ENCODE measurements at places on chromosomes 5 and 9.

GRCh38 chr5:57845025-57845424, 362.4 kb upstream of the ACTBL2 start:
- ATAC-seq = no peak

DNA sequence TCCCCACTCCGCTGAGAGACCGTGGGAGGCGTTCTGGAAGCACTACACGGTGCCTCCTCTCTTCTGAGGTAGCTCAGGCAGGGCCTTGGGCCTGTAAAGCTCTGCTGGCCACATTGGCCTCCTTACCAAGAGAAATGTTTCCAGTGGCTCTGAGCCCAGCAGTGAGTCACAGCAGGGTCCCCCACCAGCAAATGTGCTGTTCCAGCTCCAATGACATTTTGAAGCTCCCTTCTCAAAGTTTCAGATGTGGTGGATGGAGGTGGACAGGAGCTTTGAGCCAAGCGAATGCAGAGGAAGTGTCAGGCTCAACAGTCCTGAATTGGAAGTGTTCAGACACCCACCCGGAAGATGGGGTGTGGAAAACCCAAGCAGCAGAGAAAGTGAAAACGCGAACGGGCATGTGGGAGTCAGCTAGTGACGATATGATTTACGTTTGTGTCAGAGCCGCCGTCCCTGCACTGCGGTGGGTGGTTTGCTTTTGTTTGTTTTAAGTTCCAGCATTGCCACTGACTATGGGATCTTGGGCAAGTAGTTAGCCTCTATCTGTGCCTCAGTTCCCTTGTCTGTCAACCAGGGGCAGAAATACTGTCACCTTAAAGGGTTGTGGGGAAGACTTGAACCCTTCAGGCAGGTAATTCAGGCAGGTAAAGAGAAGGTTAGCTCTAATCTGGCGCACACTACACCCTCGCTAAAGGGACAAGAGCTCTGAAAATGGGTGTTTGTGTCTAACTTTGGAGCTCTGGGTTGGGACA, 38.2 kb downstream of the C5orf15 start:
- no peak for ATAC-seq

DNA sequence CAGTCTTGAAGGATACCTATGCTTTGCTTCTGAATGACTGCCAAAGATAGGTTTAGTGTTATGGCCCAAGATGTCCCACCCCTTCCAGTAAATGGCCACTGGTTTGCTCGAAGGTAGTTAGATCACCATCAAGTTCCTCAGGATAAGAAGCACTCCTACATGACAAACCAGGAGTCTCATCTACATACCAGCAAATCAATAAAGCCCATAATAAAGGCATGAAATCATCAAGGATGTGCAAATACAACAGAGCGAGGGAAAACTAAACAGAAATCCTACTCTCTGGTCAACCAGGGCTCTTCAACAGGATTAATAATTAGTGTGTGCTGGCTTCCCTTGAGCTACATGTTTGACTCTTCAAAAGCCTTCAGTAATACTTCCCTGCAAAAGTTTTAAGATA, 141.0 kb downstream of the LHFPL2 start:
- no peak for ATAC-seq

- no peak for ATAC-seq
Measured at GRCh38 chr9:37339923-37340322, 82.6 kb upstream of the GRHPR start.

DNA sequence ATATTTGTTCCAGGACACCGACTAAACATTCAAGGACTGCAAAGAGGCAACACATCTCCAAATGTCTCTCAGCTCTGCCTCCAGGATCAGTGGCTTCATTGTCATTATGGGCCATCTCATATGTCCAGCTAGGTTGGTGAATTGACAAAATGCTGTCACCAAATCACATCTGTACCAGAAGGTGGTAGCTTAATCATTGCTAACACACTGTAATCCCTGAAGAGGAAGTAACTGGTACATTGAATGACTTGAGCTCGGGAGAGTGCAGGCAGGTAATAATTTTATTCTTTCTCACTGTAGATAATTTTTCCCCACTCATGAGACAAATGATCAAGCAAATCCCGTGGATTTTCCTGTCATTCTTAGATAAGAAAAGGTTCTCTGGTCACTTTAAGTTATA, 169.8 kb downstream of the SEMA6A start:
- no peak for ATAC-seq

GRCh38 chr5:67799732-67800234, 415.8 kb upstream of the PIK3R1 start:
- no peak for ATAC-seq

DNA sequence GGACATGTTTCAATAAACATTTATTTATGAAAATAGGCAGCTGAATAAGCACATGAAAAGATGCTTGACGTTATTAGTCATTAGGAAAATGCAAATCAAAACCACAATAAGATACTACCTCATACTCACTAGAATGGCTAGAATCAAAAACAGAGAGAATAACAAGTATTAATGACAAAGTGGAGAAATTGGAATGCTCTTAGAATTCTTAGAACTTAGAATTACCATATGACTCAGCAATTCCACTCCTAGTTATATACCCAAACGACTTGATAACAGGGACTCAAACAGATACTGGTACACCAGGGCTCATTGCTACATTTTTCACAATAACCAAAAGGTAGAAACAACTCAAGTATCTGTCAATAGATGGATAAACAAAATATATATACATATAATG, 15.1 kb upstream of the TRIM36 start:
- ATAC-seq = no peak

GRCh38 chr9:106693558-106693957, 169.4 kb upstream of the ZNF462 start:
- no peak for ATAC-seq

GRCh38 chr9:111622626-111623025, 8.5 kb upstream of the DNAJC25 start:
- no peak for ATAC-seq

GRCh38 chr5:181170996-181171395, 23.6 kb downstream of the OR2V2 start:
- no peak for ATAC-seq

DNA sequence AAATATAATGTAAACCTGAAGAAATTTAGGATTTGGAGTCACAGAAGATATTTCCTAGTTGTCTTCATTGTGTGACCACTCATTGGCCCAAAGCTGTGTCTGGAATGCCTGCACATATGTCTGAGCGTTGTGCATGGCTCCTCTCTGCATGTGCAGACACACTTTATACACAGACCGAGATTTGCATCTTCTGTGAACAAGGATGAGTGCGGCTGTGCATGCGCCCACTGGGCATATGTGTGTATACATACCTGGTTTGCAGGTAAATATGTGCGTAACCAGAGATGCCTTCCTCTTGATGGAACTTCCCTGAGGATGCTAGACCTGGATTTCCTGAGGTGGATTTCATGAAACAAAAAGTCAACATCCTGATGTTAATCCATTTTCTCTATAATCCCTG, 19.1 kb downstream of the PHF2 start:
- no peak for ATAC-seq

GRCh38 chr9:87381050-87381711, 116.5 kb upstream of the DAPK1 start:
- ATAC-seq = no peak

GRCh38 chr5:137599457-137599856, 100.3 kb upstream of the SPOCK1 start:
- ATAC-seq = no peak

Measured in motor neuron (in vitro differentiated cells).